ENCODE measurements at places on chromosomes 3 and 15.

GRCh38 chr3:87313641-87314040, 37.3 kb upstream of the POU1F1 start:
- H3K4me1 ChIP-seq = peaks cover 16% of the 10 kb centered on the region
- H3K36me3 ChIP-seq = no peaks in the 10 kb centered on the region
- DNase-seq = no peak
- no peaks in the 10 kb centered on the region for H3K27me3 ChIP-seq
- H3K27ac ChIP-seq = no peak overlapping the region

GRCh38 chr15:63572749-63573464, 24.3 kb upstream of the FBXL22 start:
- no peaks in the 10 kb centered on the region for H3K27me3 ChIP-seq
- DNase-seq = no peak
- no peak overlapping the region for H3K27ac ChIP-seq

DNA sequence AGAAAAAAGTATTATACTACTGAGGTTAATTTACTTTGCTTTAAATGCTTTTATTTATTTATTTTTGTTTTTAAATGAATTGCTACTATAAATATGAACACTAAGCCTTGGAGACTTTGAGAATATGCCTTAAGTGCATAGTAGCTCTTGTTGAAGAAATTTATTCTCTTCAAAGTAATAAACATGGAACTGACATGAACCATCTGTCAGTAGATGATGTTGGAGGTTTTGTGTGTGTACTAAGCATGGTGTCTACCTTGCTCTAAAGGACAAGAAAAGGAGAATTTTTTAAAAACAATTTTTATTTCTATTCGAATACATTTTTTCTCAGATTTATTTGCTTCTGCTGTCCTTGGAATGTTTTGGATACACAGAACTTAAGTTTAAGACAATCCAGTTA, 81.1 kb upstream of the PDZRN3 start:
- H3K4me3 ChIP-seq = no peak overlapping the region
- no peak overlapping the region for H3K27ac ChIP-seq
- no peak for DNase-seq

- no peaks in the 10 kb centered on the region for H3K27me3 ChIP-seq
- no peaks in the 10 kb centered on the region for H3K4me1 ChIP-seq
- no peak for DNase-seq
- H3K36me3 ChIP-seq = peaks cover 10% of the 10 kb centered on the region
Observed at GRCh38 chr3:16286751-16287543, 21.9 kb downstream of the OXNAD1 start.

DNA sequence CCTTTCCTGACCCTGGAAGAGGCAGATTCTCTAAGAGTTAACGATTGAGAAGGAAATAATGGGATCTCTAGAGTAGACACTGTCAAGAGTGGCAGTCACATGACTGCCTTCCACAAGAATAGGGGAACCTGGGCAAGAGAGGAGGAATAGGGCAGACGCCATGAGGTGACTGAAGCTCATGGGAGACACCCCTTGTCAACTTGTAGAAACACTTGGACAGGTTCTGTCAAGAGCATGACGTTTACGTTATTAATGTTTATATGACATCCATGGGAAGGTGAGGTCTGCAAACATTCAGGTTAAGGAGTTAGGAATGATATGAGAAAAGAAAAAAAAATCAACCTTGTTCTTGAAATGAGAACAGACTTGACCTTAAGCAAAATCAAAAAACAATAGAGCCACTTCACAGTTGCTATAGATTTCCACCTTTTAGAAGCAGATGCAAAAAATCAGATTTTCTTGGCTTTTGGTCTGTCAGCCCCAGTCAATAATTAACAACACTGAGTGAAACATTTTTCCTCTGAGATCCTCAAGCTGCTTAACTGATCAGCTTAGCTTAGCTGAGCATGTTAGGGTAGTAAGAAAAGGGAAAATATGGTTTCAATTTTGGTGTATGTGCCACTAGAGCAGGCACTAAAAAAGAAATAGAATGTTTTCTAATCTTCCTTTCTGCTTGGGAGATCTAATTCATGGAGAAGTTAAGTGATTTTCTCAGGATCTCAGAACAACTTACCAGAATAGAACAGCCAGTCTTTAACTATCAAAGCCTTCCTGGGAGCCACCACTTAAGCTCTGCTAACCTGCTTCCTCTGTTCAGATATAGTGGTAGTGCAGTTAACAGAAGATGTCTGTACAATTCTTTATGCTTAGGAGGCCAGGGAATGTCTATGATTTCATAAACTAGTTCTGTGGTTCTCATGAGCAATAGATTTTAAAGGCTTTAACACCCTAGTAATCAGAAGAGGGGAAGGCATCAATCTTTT, 116.9 kb downstream of the B3GALNT1 start:
- DNase-seq = no peak
- H3K27me3 ChIP-seq = no peaks in the 10 kb centered on the region
- H3K36me3 ChIP-seq = no peaks in the 10 kb centered on the region

Data from HCT116 (cell line).